Stimulated activated memory B cell treated with anti-CD40 and anti-IgM and Interleukin-4, amounts not matched to agents 10 μg/mL and 1 μg/mL and 100 μg/mL, for 72 hours (primary cell): ENCODE measurements at places on chromosomes 16 and 17.

DNA sequence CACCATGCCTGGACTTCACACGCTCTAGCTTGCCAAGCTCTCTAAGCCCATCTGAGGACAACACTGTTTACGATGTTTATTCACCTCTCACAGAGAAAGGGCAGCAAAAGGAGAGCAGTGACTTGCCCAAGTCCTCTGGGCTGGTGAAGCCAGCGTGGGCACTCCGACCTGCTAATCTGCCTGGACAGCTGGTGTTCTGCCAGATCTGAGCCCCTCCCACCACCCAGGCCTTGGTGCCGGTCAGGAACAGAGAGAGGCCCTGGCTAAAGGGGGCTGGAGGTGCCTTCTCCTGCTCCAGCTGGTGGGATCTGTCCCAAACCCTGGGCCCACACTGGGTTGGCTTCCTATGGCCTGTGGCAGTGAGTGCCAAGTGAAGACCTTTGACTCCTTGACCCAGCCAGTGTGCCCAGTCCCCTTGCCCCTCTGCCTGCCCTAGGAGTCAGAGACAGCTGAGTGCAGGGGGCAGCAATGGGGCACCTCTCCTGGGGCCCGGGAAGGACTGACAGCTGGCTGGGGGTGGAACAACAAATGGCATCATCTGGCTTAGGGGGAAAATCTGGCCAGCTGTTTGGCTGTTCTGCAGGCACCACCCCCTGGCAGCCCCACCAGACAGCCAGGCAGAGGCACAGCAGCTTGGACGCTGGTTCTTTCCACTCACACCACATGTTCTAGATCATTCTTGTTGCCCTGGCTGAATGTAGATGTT is 1.8 kb upstream of the SLC4A1 start:
- no peak for ATAC-seq

DNA sequence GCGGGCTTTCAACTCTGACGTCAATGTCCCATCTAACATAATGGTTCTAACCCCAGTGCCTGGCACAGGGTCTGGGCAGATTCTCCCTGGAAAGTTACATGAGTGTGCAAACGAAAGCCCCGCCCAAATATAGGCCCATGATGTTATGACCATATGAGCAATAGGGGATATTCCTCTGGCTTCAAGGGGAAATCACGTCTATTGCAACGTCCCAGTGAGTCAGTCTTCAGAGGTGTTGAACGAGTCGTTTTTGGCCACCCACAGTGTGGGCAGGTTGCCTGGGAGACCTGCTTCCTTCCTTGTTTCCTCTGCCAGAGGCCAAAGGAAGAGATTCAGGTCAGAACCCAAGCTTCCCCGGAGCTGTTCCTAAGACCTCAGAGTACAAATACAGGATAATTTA is 30.3 kb downstream of the PIK3R5 start:
- ATAC-seq: peak; percentile 74

DNA sequence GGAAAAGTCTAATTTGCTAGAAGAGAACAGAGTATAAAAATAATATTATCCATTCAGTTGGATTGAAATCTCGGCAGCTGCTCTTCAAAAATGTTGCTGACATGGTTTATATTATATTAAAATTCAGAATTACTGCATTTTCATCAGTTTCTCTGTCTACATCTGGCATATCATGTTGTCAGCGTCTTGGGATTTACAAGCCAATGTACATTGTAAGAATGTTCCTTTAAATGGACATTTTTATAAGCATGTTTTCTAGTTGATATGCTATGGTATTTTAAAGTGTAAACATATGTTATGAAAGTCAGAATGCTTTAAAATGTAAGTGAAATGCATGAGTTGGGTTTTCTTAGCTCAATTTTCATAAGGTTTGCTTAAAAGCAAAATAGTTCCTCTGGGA is 528.1 kb upstream of the CDH8 start:
- no peak for ATAC-seq

DNA sequence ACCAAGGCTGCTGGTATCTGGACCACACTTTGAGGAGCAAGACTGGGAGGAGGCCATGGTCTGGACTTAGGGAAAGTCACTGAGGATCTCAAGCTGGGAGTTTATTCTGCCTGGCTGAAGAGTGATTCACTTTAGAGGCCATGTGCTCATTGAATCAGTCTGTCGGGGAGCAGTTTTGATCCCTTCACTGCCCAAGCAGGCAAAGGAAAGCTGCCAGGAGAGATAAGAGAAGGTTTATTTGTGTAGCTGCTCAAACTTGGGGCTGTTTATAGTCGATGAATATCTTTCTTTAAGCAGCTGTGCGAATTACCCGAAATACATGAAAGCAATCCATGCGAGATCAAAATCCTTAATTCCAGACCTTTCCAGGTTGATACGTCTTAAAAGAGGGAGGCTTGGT is 544.4 kb upstream of the EEF2KMT start:
- ATAC-seq: no peak

- ATAC-seq: no peak
Observed at GRCh38 chr16:860891-861290, 60.4 kb upstream of the GNG13 start.

GRCh38 chr16:73543970-73544599 is 496.2 kb upstream of the ZFHX3 start:
- no peak for ATAC-seq

DNA sequence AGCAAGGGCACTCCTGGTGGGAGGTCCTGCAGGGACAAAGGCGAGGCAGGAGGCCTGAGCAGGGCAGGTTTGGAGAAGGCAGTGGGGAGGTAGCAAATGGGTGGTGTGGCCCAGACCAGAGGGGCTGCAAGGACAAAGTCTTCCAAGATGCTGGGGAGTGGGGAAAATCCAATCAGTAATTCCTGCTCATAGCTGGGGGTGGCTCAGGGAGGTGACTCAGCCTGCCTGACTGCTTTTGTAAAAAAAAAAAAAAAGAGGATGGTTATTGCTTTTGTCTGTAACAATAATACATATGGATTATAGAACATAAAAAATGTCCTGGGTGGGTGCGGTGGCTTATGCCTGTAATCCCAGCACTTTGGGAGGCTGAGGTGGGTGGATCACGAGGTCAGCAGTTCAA is 5.2 kb downstream of the IL34 start:
- no peak for ATAC-seq

DNA sequence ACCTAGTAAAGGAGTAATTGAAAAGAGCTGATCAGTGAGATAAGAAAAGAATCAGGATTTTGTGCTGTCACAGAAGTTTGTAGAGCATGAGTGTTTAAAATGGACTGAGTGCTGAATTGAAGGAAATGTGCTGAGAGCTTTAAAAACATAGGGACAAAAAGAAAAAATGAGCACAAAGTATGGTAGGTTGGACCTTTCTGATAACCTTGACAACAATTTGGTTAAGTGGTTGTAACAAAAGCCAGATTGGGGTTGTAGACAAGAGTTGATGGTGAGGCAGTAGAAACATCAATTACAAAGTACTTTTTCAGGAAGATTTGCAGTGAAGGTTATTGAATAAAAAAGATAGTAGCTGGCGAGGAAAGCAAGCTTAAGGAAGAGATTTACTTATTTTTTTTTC is 674.7 kb upstream of the KIF2B start:
- ATAC-seq: no peak

DNA sequence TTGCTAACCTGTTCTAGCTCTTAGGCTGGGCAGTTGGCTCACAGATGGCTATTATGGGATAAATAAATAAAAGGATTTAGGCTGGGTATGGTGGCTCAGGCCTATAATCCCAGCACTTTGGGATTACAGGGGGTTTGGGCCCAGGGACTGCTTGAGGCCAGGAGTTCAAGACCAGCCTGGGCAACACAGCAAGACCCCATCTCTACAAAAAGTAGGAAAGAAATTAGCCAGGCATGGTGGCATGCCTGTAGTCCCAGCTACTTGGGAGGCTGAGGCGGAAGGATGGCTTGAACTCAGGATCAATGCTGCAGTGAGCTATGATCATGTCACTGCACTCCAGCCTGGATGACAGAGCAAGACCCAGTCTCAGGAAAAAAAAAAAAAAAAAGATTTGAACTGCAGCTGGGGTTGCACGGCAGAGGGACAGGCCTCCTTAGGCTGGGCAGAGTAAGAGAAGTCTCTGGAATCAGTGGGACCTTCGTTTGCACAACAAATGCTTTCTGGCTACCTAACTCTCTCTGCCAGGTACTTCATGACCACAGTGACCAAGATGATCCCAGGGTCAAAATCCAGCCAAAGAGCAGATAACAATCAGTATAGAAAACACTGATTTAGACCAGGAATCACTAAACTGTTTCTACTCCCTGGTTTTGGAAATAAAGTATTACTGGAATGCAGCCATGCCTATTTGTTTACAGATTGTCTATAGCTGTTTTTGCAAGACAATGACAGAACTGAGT is 6.8 kb downstream of the RUSF1 start:
- no peak for ATAC-seq

DNA sequence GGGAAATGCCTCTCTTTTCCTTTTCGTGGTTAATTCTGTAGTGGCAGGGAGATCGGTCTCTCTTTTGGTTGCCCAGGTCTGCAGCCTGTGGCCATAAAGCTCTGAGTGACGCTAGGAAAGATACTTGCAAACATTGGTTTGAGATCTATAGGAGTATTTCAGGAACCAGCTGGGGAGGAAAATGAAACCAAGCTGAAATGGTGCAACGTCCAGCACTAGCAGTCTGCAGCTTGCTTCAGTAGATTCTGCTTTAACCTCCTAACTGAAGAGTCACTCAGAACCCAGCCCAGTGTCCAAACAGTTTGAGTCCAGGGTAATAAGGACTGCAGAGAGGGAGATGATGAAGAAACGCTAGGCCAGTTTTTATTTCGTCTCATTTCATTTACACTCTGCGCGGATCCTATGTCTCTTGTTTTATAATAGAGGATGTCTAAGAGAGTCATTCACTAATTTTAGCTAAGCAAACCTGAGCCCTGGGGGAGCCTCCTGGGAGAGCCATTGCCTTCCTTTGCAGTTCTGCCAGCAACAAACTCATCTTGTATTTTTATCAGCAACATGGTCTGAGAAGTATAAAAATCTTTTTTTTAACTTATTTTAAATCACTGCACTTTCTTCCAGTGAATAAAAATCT is 12.0 kb downstream of the SP2 start:
- ATAC-seq: no peak

DNA sequence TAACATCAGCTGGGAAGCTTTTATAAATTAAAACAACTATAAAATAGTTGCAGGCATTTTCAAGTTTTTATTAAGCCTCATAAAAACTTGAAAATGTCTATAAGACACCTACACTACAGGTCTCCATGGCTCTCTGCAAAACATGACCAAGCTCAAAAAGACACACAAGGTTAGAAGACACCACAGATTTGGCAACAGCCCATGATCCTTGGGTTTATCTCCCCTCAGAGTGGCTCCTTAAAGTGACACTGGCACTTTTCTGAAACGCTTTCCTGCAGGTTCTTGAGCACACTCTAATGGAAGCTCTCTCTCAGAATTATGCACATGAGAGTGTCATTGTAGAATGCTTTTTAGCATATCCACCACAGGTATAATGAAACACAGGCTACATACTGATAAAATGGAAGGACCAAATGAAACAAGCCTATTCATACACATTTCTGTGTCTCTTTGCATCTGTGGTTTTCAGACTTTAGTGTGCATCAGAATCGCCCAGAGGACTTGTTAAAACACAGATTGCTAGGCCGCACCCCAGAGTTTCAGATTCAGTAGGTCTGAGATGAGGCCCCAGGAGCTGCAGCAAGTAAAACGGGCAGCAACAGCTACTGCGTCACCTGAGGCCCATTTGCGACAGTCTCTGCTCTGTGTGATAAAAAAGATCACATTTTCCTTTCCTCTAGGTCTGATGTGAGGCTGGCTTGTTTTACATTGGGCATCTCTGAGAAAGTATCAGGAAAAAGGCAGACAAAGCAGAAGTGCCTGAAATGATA is 75.0 kb upstream of the WSB1 start:
- ATAC-seq: peak; percentile 65

GRCh38 chr16:2786061-2786825 is 1.1 kb downstream of the PRSS33 start:
- no peak for ATAC-seq

DNA sequence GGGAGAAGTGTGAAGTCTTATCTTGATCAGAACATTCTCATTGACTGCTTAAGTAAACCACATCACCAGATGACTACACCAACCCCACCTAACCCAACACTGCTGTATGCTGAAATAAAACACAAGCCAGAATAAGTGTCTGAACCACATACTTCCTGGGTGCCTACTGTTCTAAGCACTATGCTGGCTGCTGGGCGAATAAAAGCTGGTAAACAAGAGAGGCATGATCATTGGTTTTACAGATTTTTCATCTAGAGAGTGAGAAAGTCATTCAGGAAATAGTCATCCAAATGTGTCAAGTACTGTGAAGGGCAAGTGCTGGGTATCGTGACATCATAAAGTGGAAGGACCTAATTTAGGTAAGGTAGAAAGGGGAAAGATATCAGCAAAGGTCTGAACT is 199.0 kb upstream of the SOX9 start:
- no peak for ATAC-seq

DNA sequence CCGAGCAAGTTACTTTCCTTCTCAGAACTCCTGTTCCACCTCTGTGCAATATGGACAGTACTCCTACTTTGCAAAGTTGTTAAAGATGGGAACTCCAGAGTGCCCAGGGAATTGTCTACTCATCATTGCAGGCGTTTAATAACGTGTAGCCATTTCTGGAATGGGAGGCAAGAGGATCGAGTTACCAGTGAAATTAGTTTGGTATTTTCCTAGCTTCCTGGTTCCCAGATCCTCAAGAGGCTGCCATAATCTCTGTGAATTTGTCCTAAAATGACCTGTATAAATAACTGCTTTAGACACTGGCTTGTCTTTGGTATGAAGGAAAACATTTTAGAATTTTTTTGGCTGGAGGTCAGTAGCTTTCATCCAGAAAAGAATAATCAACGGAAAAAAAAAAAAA is 27.7 kb downstream of the WWOX start:
- no peak for ATAC-seq

DNA sequence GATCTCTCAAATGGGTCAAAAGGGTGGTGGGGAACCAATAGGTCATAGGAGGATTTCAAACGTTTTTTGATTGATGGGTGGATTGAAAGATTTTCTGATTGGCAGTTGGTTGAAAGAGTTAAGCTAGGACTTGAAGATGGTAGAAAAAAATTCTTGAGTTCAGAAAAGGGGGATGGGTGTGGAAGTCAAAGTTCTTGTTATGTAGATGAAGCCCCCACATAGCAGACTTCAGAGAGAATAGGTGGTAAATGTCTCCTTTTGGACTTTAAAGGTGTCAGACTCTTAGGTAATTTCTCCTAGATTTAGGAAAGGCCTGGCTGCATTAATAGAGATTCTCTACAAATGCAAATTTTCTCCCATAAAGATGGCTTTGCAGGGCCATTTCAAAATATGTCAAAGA is 163.3 kb downstream of the HS3ST4 start:
- ATAC-seq: no peak

- ATAC-seq: no peak
Observed at GRCh38 chr17:48597528-48597777, 3.9 kb upstream of the HOXB5 start.

DNA sequence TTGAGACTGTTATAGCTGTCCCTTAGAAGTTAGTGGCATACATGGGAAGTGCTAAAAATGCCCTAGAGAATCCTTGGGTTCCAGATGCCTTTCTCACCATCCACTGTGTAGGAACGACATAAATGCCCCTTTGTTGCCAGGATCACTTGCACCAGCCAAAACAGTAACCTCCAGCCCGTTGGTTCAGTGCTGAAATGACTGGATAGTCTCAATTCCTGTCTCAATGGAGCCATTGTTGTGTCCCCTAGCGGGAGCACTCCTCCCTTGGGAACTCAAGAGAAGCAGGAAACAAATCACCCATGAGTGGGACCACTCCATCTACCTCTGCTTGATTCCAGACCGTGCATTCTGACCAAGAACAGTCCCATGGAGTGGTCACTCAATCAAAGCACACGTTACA is 23.1 kb downstream of the MPHOSPH6 start:
- ATAC-seq: no peak
